ENCODE measurements at places on chromosomes 16 and 17.

DNA sequence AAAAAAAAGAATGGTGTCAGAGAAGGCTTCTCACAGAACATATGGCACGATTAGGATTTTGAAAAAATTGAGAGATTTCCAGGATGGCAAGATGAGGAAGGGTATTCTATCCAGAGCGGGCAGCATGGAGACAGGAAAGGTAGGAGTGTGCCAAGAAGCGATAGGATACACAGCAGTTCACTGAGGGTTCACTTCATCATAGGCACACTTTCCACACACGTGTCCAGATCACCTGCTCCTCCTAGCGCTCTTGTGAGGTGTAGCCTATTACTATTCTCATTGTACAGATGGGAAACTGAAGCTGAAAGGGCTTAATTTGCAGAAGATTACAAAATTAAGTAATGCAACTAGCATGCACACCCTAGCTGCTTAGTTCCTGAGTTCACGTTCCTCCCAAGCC is 6.2 kb upstream of the ELAC2 start:
- DNase-seq, result no peak

DNA sequence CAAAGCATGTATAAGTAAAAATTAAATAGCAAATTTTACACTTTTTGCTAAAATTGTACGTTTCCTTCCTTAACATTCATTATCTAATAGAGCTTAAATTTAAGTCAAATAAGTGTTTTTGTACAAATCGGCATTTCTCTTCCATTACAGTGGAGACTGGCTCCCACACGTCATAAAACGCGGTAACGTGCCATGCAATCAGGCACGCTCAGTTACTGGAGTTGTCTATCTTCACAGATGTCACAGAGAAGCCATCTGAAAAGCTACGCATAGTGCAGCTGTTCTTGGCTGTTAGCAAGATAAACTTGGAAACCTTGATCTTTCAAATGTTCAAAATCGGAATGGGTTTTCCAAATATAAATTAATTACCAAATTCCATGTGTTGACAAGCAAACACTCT is 165.3 kb downstream of the STX8 start:
- no peak for DNase-seq

DNA sequence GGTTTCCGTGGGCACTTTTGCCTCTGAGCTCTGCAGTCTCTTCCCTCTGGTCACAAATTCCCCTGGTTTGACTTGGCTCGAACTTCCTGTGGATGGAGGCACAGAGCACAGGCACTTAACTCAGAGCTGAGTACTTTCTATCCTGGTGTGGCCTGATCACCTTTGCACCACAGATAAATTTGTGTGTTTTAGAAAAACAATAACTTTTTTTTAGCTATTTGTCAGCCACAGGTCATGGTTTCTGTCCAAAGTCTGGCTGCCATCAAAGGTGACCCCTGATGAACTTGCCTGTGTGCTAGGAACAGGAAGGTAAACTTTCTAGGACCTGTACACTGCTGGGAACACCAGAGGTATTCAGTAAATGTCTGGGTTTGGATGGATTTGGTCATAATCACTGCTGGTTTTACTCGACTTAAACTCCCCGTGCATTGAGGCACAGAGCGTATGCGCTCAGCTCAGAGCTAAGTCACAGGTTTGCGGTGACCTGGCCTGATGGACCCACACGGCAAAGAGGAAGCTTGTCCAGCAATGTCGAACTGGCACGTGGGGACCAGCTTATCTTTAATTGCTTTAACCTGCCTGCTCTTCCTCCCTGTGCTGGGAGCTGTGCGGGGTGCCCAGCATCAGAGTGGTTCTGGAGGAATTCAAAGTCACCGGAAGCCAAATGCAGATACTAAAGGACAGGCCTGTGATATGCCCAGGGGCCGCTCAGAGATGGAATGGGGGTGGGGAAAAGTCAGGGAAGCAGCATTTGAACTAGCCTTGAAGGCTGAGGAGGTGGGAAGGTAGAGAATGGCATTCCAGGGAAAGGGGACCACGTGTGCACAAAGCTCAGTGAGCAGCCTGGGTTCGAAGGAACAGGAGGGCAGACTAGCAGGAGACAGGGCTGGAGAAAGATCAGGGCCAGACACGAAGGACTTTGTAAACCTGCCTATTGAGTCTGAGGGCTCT is 12.9 kb downstream of the SLC13A5 start:
- no peak for DNase-seq

DNA sequence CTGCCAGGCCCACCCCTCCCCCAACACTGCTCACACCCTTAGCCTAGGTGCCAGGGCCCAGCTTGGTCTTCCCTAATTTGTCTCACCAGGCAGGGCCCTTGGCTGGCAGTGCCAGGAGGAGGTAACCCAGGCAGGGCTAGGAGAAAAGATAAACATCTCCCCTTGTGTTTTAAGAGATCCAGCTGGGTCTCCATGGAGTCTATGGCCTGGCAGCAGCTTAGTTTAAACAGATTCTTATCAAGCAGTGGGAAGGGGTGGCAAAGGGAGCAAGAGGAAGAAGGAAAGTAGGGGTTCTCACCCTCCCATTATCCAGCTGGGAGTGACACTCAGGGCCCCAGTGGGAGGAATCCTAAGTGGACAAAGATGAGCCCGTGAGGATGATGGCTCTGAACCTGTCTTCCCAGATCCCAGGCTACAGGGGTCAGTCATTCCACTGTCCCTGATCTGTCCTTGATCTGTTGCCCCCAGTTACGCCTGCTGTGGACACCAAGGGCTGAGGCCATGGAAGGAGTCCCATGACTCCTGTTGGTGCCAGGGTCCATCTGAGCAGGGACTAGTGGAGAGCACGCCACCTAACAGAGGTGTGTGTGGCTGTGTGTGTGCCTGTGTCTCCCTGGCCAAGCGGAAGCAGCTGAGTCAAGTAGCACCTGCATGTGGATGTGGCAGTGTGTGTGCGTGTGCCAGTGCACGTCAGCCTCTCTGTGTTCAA is 47.4 kb upstream of the MEIOC start:
- no peak for DNase-seq

GRCh38 chr16:89198417-89199240 is 1.7 kb downstream of the SLC22A31 start:
- no peak for DNase-seq

- no peak for DNase-seq
These were observed 8.5 kb downstream of the TBKBP1 start for GRCh38 chr17:47702391-47702995.

- DNase-seq, result no peak
These were observed 44.7 kb upstream of the MEAK7 start for GRCh38 chr16:84548971-84549844.

DNA sequence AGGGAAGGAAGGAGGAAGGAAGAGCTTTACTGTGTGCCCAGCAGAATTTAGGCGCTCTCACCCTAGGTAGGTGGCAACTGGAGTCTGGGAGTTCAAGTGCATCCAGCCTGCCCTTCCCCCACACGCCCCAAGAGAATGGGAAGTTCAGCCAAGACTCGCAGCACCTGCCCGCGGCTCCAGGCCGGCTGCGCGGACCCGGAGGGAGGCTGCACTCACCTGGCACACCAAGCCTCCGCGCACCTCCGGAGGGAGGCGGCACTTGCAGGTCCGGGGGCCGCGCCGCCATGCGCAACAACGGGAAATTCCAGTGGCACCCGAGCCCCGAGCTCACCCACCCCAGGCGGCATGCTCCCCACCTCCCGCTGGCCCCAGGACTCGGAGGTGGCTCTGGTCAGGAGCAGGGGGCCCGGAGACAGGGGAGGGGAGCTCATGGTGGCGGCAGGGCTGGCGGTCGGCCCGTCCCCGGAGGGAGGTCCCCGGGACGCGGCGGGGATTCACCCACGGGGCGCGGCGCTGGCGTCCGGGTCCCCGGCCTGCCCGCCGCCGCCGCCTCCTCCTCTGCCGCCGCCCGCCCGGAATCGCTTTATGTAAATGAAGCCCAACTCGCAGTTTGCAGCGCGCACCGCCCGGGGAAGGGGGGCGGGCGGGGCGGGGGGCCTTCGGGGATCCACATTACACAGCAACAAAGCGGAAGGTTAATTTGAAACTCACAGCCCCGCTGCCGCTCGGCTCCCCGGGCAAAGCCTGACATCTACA is at the start of gene ZFHX3:
Gene ZFHX3 (minus strand): TSS at position 593 of the 756 bp plus-strand sequence. CDS start 87,983 bp downstream, outside the sequence.
- DNase-seq, result no peak

DNA sequence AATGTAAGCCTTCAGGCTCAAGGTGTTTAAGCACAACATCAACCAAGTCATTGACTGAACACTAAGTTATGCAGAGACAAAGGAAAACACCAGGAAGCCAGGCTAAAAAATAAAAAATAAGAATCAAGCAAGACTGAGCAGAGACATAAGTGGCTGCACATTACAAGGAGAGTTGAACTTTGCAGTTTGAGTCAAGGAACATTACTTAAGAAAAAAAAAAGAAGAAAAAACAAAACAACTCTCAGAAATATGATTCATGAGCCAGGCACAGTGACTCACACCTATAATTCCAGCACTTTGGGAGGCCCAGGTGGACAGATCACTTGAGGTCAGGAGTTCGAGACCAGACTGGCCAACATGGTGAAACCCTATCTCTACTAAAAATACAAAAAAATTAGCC is 168.1 kb downstream of the C16orf95 start:
- peak; percentile 59 for DNase-seq

DNA sequence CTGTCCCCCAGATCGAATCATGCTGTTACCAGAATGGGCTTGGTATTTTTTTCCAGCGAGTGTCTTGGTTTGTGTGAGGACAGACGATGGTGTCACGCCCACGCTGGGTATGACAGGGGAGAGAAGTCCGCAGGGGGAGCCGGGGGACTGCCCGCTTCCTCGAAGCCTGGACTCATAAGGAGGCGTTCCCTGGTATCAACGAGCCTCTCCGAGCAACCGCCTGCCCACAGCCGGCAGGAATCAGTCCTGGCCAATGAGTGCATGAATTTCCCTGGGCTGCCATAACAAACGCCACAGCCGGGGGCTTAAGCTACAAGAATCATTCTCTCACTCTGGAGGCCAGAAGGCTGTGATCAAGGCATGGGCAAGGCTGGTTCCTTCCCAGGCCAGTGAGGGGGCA is 26.1 kb upstream of the JPH3 start:
- DNase-seq, result no peak

DNA sequence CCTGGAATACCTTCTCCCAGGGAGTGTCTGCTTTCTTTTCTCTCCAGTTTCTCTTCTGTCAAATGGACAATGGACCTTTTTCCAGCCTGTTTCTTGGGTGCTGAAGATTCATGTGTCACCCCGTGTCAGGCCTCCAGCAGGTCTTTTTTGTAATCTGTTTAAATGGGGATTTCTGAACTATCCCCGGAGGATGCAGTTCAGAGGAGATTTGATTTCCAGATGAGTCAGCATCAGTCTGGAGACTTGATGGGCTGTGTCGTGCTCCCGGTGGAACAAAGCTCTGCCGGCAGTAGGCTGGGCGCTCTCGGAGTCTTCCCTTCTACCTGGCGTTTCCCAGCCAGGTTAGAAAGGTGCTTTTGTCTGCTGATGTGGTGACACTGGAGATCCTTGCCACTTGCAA is 440.6 kb downstream of the HS3ST3B1 start:
- peak; percentile 64 for DNase-seq

DNA sequence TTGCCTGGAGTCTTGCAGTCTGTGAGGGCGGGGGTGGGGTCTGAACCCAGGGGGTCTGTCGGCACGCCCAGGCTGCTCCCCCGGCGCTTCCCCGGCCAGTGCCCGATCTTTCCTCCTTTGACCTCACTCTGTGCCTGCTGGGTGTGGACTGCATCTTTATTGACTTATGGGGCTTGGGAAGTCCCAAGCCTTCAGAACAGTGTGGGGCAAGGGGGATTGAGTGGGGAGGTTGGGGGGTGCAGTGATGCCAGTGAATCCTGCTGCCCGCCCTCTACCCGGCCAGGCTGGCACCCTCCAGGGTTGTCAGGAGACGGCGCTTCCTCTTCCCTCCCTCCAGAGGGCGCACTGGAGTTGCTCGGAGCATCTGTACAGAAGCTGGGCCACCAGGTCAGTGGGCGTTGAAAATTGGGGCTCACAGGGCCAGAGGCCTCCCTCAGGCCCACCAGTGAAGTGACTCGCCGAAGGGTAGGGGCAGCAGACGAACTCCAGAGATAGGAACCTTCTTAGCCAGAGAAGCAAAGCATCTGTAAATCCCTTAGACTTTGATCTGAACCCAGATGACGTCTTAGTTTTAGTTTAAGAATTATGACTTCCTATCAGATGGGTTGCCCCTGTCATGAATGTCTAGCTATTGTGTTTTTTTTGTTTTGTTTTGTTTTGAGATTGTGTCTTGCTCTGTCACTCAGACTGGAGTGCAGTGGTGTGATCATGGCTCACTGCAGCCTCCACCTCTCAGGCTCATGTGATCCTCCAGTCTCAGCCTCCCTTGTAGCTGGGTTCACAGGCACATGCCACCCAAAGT is 184.8 kb upstream of the CIBAR2 start:
- no peak for DNase-seq

- DNase-seq, result peak; percentile 98
These were observed 55.4 kb downstream of the CFDP1 start for GRCh38 chr16:75377729-75378386.

- DNase-seq, result no peak
These were observed 59.4 kb downstream of the USP32 start for GRCh38 chr17:60332574-60332973.

- DNase-seq, result no peak
These were observed 24.7 kb downstream of the UTP4 start for GRCh38 chr16:69157196-69157595.

DNA sequence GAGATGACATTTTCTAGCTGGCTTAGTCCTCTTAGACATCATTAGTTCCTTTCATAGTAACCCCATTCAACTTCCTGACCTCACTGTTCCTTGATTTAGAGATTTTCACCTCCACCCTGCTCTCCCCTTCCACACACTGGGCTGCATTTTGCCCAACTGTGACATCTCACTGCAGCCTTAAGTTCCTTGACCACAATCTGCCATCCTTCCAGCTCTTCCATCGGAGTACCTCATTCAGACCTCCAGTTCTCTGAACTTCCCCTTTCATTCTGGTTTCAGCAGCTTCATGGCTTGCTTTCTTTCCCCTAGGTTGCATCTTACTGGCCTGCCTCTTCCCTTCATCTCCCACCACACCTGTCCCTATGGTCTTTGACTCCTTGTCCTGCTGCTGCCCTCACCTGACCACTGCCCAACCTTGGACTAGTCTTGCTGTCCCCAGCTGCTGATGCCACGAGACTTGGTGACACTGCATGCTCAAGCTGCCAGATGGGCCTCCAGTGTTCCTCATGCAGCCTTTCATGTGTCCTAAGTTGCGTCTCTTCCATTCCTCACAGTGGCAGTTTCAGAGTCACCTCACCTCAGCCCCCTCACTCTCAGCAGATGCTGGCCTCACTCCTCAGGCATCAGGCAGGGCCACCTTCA is 40.8 kb downstream of the NUP88 start:
- no peak for DNase-seq

DNA sequence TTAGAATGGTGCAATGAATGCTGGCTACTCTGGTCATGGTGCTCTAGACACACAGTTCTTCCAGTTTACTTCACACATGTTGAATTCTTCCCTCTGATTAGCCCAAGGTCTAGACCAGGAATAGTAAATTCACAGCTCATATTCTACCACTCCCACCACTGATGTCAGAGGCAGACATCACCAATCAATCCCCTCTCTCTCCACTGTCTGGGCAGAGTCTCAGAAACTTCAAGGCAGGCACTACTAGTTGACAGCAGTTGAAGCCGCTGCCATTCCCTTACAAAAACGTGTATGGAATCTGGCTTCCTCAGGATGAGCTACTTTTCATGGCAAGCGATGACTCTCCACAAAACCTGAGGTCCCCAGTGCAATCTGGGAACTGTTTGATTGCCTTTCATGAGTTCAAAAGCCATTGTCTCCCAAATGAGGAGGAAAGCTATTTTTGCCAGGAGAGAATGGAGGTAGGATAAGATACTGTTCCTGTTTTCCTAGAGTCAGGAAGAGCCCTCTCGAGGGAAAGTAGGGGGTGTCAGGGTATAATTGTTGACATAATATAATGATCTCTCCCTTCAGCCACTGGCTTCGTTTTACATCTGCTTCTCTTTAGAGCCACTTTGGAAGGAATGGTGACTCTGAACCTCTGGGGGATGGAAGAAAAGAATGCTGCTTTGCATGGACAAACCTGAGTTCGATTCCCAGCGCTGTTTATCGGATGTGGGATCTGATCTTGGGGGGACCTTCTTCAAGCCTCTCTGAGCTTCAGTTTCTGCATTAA is 90.0 kb downstream of the FOXL1 start:
- DNase-seq, result peak; percentile 91
